ENCODE measurements at places on chromosomes 6 and 20.
A peak's percentile ranks its signal among the peaks of the same experiment; 100 is the strongest.

DNA sequence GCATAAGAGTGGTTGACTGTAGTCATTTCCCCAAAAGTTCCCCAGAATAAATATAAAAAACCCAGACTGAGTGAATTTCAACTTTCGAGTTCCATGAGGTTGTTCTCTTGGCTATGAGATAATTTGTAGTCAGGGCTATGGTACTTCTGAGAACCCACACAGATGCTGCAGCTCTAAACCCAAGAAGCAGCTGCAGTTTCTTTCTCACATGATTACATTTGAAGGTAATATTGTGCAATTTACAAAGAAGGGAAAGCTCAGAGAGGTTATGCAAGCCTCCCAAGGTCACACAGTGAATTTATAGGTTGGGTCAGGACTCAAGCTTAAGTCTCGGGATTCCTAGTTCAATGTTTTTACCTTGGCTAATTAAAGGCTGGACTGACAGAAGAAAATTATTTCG is 29.7 kb upstream of the CD93 start:
- no peak for DNase-seq

DNA sequence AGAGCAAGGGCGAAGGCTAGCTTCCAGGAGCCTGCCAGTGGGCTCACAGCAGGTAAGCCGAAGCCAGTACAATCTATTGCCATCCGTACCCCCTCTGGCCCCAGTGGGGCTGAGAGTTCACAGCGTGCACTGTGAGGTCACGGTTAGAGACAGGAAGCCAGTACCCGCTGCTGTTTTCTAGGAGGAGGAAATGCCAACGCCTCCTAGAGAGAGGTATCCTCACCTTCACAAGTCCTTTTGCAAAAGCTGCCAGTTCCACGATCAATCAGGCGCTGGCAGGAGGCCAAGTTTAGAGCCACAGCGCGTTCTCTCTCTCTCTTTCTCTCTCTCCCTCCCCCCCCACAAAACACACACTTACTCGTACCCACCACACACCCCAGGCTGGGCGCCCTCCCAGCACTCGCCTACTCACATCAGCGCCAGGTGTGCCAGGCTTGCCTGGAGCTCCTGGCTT is 22.5 kb downstream of the COL9A1 start:
- DNase-seq = no peak

GRCh38 chr6:151661928-151662327 is 145.6 kb upstream of the ESR1 start:
- DNase-seq = no peak

- peak; percentile 77 for DNase-seq
Measured at GRCh38 chr20:8305449-8305978, 173.4 kb downstream of the PLCB1 start.

- DNase-seq = no peak
Measured at GRCh38 chr6:7529141-7529540, 12.3 kb upstream of the DSP start.

- no peak for DNase-seq
Measured at GRCh38 chr6:31579546-31580437, 2.4 kb downstream of the LTB start.

GRCh38 chr6:67160820-67161219 is 1453.8 kb upstream of the EYS start:
- DNase-seq = no peak

GRCh38 chr20:543369-544152 is at the start of gene CSNK2A1:
TSS of gene CSNK2A1 (minus strand) at chr20:543790. CDS start at chr20:508551, 35,239 bp downstream.
- DNase-seq = peak; percentile 96

GRCh38 chr6:12606616-12607015 is 110.0 kb upstream of the PHACTR1 start:
- no peak for DNase-seq

GRCh38 chr6:105838171-105838570 is 248.0 kb upstream of the PRDM1 start:
- DNase-seq = no peak

DNA sequence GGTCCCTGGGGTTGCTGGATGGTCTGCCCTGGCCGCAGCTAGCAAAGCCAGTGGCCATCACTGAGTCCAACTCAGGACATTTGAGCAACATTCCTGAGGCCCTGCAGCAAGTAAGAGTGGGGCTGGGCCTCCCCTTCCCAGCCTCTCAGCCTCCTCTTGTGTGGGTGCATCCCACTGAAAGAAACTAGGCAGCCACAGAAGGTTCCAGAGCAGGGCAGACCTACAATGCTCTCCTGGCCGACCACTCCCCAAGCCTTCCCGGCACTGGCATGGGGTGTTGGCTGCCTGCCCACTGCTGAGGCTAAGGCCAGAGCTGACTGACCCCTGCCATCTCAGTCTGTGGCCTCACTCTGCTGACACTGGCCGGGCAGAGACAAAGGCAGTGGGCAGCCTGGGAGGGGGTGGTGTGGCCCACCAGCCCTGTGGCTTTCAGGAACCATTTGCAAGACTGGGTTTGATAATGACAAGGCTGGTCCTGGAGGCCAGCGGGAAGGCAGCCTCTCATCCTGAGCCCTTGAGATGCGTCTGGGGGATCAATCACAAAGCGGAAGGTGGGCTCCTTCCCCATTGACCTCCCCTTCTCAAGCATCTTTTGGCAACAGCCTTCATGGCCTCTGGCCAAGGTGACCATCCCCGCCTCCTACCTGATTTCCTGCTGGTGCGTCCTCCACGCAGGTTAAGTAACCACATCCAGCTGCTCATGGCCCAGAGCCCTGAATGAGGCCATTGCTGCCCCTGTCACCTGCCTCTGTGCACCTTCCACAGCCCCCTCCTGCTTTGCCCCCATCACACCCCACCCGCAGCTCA is 9.6 kb downstream of the DLGAP4 start:
- no peak for DNase-seq

- no peak for DNase-seq
Measured at GRCh38 chr6:138240476-138241245, 22.4 kb upstream of the PBOV1 start.

DNA sequence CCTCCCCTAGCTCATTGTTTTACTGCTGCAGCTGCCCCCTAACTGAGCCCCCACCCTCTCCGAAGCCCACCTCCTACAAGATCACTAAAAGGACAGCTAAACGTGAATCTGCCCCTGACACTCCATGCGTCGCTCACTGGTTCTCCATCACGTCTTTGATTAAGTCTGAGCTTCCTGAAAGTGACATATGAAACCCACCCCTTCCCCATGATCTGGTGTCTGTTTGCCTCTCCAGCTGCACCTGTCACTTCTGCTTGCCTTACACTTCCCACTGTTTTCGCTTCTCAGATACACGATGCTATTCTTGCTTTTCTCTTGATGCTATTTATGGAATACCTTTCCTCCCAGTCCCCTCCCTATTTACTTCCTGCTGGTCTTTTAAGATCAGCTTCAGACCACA is 8.0 kb upstream of the PERP start:
- no peak for DNase-seq

DNA sequence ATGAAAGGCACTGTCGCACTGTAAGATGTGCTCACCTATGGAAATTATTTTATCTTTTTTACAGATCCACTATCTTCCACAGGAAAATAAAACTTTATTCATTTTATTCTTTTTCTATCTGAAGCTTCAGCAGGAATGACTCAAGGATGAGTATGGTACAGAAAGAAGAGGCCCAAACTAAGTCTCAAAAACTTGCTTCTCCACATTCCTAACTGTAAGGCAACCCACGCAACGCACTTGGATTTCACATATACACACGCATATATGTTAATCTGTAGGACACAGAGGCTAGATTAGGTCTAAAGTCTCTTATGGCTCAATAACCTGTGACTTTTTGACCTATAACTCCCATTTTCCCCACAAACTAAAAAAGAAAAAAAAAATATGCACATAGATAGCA is 81.9 kb downstream of the RALGAPA2 start:
- no peak for DNase-seq

- no peak for DNase-seq
Measured at GRCh38 chr6:44072452-44072958, 54.7 kb downstream of the MRPL14 start.

DNA sequence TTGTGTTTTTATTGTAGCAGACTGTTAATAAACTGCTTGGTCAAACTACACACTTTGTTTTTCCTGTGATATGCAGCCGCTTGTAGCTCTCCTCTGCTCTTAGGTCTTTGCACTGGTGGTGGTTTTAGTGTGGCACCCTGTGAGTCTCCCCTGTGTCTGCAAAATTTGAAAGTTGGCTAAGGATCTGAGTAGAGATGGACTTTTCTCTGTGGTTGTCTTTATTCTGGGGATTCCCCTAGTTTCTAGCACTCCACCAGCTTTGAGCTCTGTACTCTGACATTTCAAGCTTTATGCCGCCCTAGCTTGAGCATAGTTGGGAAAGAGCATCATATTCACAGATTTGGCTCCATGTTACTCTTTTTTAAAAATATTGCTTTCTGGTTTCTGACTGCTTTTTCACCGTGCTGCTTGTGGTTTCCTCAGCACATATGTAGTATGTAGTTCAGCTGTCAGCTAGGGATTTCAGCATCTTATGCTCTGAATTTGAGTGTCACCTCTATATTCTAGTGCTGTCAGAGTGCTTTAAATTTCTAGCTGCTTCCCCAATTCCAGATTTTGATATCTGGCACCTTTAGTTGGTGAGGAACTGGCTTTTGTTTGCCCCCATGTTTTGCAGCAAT is 25.4 kb downstream of the CDYL start:
- DNase-seq = no peak

DNA sequence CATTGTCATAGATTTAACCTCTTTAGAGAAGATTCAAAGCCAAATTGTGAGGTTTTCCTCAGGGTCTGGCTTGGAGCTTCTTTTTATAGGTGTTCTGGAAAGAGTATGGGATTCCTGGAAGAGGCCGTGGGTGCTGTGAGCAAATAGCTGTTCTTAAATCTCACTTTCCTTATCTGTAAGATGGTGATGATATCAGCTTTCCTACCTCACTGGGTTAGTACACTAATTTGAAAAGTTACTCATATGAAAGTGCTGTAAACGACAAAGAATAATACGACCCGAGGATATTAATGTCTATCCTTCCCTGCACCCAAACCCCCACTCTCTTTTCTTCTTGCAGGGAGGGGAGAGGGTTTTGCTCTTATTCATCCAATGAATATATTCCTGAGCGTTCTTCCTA is 116.9 kb upstream of the ENPP5 start:
- no peak for DNase-seq

DNA sequence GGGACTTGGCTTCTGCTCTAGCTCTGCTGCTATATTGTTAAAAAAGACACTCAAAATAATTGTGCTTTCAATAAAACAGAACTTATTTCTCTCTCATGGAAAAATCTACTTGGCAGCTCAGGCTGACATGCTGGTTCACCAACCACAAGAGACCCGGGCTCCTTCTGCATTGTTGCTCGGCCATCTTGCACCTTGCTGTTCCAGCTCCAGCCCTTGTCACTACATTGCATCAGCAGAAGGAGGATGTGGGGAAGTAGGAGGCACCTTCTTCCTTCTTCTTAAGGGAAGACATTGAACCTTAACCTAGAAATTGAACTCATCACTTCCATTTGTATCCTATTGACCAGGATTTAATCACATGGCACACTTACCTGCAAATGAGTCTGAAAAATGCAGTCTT is 6.6 kb upstream of the C20orf202 start:
- DNase-seq = no peak

DNA sequence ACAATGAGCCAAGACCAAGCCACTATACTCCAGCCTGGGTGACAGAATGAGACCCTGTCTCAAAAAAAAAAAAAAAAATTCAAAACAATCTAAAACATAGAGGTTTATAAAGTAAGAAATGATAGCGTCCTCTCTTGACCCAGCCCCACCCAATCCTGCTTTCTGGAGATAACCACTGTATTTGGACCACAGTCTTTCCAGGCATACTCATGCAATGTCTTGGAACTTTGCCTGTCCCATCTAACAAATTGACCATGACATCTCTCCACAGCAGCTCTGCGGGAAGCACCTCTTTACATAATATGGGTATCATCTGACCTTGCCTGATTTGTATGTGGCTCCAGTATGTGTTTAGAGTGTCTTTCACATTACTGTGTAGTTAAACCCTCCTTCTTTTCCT is 9.1 kb upstream of the SHLD1 start:
- no peak for DNase-seq

- DNase-seq = no peak
Measured at GRCh38 chr6:160069459-160069858, 52.2 kb upstream of the SLC22A1 start.

- no peak for DNase-seq
Measured at GRCh38 chr6:18920701-18921100, 533.6 kb downstream of the RNF144B start.

- peak; percentile 39 for DNase-seq
Measured at GRCh38 chr6:37696220-37696840, 1.4 kb downstream of the MDGA1 start.

DNA sequence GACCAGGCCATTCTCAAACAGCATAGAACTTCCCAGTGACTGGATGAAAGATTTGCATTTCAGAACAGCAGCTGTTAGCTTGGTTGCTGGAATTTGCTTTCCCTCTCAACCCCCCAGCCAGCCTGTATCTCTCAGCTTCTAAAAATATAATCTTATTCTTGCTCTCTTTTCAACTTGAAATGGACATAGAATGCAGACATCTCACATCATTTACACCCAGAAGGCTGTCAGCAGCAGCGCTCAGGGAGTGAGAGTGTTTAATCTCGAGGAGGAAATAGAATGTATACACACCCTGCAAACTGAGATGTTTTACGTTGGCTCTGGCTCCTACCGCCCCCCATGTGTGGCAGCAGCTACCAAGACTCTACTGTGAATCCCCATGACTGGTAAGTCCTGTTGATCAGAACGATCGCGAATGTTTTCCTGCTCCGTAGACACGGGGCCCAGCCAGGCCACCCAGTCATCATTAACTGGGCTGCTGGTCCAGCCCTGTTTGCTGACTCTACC is 163.4 kb upstream of the SLC24A3 start:
- no peak for DNase-seq

DNA sequence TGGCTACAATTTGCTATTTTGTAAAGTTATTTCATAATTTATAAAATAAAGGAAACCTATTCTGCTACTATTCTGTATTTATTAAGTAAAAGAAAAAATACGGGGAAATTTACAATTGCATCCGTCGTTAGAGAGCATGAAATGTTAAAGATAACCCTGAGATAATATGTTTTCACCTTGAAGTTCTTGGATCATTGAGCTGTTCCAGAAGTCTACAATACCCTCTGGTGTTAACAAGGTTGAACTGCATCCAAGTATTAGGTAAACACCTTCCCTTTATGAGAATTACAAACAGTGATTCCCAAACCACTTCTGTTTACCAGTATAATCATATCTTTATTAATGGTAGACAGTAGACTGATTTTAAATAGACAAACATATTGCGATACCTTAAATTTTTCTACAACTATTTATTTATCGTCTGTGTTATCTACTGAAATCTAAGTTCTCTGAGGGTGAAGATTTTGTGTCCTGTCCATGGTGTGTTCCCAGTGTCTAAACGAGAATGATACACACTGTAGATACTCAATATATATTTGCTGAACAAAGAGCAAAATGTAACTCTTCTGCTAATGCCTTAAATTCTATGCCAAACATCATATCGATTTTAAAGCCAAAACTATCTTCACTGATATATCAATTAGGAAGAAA is 28.2 kb downstream of the TBC1D32 start:
- no peak for DNase-seq

All from CD4-positive, alpha-beta T cell treated with Interleukin-17A for 4 hours (primary cell).